NCI-H524 (cell line): ENCODE measurements at places on chromosomes 7 and 10.

DNA sequence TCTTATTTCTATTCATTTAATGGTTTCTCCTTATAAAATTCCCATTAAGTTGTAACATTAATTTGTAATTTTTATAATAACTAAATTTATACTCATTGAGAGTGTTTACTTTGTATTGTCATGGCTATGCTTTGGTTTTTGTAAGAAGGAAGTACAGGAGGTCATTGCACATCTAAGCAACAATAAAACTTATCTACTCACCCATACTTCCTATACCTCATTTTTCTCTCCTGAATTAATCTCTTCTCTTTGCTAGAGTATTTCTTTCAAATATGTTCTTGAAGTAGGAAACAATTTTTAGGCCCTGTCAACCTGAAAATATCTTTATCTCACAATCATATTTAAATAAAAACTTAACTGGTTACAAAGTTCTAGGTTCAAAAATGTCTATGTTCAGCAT, 95.4 kb upstream of the WDR11 start:
- no peak for DNase-seq

DNA sequence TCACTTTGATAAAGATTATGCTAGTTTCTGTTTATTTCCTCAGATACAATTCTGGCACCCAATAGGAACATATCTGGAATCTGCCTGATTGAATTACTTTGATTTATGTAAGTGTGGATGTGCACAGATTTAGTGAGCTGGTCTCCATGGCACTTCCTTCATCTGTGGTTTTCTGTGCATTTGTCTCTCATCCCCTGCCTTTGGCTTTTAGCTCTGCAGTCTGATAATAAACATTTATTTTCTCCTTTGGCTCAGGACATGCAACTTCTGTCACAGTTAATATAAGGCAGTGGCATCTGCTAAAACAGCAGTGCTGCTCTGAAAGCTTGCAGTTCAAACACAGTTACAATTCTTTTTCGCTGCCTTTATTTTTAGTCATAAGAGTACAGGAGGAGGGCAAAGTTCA, 273.7 kb upstream of the CHRM2 start:
- no peak for DNase-seq

DNA sequence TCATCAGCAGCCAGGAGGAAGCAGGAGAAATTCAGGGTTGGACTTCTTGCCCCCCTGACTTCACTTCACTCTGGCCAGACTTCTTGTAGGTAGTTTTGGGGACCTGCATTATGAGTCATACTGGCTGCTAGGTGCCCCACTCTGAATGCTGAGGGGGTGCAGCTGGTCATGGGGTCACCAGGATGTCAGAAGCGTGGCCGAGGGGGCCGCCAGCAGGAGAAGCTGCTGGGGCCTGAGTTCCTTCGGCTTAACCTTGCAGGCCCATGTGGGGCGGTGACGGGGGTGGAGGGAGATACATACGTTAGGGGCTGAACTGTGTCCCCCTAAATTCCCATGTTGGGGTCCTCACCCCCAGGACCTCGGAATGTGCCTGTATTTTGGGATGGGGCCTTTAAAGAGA, 18.2 kb downstream of the UNCX start:
- DNase-seq, result no peak

DNA sequence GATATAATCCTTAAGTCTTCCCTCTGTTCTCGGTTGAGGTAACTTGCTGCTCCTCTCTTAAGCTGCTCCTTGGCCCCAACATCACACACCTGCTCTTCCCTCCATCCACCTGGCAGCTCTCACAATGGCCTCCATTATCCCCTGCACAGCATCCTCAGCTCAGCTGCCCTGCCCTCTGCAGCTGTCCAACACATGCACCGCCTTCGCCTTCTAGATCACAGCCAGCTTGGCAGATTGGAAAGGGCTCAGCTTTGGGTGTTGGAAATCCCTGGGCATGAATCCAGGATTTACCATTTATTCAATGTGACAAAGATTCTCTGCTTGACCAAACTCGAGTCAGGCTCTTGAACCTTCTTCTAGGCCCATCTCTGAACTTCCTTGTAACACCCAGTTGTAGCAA, 20.6 kb downstream of the RGR start:
- peak; percentile 67 for DNase-seq

- no peak for DNase-seq
Measured at GRCh38 chr7:27560706-27561235, 101.9 kb downstream of the HIBADH start.

- no peak for DNase-seq
Measured at GRCh38 chr7:141619745-141620144, 68.5 kb downstream of the AGK start.

GRCh38 chr7:20338285-20338684, 7.6 kb downstream of the ITGB8 start:
- no peak for DNase-seq

DNA sequence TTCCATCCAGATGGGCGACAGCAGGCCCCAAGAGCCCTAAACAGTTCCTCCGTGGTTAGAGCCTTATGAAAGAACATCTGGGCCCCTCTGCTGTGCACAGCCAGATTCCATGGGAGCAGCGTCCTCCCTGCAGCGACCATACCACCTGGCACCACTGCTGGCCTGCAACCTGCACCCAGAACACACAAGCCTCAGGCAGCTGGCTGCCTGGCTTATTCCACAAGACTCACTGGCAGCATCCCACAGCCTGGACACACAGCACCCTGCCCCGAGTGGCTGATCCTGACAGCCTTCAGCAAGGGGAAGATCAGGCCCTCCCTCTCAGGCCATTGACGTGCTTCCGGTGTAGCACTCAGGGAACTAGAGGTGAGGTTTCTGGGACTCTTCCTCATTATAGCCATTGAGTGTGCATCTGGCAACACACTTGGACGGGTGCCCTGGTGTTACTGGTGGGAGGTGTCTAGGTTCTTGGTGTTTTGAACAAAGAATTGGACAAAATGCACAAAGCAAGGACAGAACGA, 33.7 kb upstream of the ERCC6 start:
- peak; percentile 69 for DNase-seq

- DNase-seq, result no peak
Measured at GRCh38 chr7:112410092-112410491, 40.2 kb upstream of the IFRD1 start.

DNA sequence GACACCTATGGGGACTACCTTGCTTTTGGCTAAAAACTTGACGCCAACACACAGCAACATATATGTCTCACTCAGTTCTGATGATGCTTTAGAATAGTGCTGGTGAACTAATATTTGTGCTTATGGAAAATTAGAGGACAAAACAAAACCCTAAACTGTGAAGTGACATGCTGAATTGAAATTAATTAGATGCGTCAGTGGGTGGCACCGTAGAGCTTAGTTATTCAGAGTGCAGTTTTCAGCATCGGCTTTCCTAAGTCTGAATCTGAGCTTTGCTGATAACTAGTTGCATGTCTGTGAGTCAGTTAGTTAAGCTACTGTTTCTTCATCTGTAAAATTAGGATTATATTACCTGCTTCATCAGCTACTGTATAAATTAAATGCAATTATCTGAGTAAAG, 245.0 kb upstream of the SORCS1 start:
- DNase-seq, result peak; percentile 0

DNA sequence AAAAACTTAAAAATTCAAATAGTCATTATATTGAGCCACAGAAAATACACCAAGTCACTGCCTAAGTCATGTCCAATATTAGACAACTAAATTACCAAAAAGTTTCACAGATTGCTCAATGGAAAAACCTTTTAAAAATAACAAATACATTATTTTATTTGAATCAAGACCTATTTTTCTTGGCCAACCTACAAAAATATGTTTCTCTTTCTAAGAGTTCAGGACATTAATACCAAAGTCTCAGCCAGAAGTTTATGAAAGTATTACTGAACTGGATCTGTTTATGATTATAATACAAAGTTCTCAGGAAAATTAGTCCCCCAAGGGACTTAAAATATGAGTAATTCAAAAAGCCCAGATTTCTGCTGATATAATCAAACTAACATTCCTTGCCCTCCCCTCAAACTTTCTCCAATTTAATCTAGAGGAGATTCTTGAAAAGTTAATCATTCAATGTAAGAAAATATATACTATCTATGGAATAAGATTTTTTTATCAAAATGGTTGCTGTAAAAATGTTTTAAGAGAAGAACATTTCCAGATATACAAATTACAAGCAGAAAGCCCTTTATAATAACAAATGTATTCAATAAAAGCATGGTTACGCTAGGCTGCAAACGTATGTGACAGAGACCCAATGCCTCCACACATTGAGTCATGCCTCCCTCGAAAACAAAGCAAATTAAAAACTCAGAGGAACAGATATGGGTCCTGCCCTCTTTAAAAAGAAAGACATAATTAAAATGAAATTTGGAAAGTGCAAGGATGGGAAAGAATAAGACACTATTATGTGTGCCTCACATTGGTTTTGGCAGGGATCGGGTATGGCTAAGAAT, 381.6 kb downstream of the PARD3 start:
- DNase-seq, result no peak

DNA sequence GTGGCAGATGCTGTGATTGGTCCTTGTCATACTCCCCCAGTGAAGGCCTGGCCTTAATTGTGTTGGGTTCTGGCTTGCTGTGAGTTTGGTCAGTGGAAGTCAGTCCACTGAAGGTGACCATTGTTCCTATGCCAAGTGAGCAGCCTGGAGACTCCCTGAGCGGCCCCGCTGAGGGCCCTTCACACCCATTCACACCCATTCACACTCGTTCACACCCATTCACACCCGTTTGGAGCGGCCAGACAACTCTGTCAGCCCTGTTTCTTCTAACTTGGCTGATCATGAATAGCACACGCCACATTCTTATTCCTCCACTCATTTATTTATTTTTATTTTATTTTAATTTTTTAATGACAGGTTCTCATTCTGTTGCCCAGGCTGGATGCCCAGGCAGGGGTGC, 61.5 kb downstream of the C10orf120 start:
- no peak for DNase-seq

- DNase-seq, result no peak
Measured at GRCh38 chr10:62560201-62560819, 186.1 kb downstream of the ZNF365 start.

- DNase-seq, result no peak
Measured at GRCh38 chr10:100710151-100710871, 35.1 kb upstream of the PAX2 start.

DNA sequence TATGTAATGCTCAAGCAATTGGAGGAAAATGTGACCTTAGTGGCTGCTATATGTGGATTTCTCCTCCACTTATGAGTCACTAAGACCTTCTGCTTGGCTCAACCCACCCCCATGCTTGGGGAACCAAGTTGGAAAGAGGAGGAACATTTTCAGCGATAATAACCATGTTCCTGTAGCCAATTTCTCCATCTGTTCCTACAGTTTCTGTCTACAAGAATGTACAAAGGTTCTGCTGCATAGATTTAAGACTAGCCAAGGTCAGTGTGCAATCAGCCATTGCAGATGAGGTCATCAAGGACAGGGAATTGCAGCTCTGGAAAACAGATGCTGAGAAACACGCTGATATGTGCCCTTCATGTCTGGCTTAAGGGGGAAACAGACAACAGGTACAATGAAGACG, 5.6 kb upstream of the NRCAM start:
- peak; percentile 74 for DNase-seq

- DNase-seq, result no peak
Measured at GRCh38 chr10:3668276-3668965, 116.6 kb downstream of the KLF6 start.

DNA sequence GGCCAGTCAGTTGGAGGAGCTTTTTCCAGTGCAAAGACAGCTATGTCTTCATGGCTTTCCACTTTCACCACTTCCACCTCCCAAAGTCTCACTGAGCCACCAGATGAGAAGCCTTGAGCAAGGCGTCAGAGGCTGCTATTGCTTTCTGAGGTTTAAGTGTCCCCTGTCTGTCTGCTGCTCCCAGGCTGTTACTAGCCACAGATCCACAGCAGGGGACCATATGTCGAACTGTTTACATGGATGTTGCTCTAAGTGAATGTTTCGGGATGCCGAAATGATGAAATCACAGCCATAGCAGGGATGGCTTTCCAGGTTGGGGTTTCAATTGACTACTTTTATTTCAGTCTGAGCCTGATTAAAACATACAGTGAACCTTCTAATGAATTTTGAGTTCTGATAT, 88.5 kb downstream of the AVL9 start:
- peak; percentile 61 for DNase-seq

- DNase-seq, result no peak
Measured at GRCh38 chr7:38428041-38428440, 154.6 kb upstream of the TARP start.

GRCh38 chr7:47313564-47313963, 268.3 kb downstream of the TNS3 start:
- DNase-seq, result no peak

DNA sequence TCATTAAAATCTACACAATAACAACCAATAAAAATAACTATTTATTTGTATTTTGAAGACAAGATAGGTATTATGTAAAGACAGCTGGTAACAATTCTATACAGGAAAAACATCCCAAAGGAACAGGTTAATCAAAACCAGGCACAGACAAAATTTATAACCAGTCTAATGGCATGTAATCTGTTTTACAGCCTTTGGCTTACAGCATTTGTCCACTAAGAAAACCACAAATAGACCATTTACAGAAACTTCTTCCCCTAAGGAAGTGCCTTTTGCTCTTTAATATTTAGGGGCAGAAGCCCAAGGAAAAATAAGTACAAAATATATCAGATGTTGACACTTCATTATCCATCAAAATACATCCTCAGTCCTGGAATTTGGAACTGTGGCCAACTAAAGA, 65.0 kb downstream of the SVIL start:
- DNase-seq, result no peak
